ENCODE measurements at places on chromosomes 5 and 9. TPM values are rescaled to one million over a fixed set of nuclear protein-coding genes. Genes with fewer than 3 reads are reported as not detected.

DNA sequence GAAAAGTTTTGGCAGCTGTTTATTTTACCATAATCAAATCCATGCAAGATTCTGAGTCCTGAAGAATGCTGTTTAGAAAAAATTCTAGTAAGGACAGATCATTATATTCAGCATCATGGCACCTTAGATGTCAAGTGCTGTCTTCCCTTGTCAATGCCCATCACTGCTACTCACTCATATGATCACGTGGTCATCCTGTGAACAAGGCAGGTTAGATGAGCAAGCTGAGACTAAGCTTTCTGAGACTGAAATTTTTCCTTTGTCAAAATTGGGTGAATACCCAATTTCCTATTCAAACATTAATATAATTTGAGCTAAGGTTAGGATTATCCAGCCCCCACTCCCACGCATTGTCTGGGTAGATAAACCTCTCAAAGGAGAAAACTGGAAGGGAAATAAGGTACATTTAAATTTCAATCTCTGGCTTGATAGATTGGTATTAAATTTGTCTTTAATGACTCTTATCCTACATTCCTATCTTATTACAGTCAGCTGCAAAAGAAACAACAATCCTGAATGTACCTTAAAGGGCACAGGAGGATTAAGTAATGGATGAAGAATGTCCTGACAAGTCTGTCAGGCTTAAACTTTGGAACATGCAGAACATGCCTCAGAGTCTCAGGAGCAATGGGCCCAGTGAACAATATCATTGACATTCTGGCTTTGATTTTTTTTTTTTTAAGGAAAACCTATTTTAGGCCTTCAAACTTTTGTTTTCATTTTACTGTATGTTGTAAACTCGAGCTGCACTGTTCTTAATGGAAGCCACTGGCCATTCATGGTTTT is 148.7 kb upstream of the RANBP3L start:
- no peak for DNase-seq

- no peak for DNase-seq
These were observed 608.4 kb downstream of the TLE1 start for GRCh38 chr9:81080900-81081299.

DNA sequence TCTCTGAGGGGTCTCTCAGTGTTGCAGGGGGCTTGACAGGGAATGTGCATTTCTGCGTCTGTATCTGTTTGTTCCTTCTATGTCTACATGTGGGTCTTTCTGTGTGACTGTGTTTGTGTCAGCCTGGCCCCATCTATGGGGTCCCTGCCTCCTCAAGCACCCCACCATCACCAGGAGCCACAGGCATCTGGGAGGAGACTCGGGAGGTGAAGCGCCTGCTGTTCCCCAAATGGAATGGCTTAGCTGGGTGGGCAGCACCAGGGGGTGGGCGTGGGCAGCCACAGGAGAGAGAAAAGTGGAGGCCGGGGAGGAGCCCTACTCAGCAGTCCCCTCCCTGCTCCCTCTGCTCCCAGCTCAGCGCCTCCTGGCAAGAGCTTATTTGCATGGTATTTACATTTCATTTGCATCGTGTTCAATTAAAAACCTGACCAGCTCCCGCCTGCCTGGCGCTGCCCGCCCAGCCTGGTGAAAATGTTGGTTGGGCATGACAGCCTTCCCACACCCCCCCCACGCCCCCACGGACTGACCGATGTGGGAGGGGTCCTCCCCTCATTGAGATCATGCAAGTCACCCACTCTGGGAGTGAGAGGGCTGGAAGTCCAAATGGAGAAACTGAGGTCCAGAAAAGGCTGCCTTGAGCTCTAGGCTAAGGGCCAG is 50.5 kb downstream of the CXXC5 start:
- DNase-seq: no peak

DNA sequence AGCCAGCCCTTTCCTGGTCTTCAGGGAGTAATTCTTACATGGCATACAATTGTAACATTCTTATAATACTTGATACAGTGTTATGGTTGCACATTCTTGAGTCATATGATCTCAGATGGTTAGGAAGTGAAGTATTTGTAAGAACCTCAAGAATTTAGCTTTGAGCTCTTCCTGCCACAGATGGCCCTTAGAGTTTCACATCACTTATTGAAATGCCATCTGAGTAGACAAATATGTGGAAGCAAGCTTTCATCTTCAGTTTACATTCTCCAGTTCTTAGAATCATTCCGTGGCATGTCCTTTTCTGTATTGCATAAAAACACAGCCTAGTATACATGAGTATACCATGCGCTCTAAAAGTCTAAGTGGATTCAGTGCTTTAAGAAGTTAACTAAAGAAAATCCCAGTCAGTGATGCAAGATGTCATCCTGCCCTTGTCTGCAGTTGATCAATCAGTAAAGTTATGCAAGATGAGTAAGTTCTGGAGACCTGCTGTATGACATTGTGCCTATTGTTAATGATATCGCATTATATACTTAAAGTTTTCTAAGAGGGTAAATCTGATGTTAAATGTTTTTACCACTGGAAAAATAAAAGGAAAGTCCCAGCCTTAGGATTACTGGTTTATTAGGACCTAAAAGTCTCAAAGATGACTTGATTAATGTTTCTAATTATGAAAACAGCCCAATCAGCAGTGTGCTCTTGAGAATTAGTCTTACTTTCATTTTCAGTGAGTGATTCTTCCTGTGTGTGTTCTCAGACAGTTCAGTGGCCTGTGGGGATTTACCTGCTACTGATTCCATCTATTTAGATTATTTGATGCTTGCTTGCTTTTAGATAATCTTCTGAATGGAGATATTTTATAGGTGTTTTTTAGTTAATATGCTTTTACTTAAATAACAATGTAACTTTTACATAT is 29.4 kb downstream of the RHOBTB3 start:
- DNase-seq: no peak

DNA sequence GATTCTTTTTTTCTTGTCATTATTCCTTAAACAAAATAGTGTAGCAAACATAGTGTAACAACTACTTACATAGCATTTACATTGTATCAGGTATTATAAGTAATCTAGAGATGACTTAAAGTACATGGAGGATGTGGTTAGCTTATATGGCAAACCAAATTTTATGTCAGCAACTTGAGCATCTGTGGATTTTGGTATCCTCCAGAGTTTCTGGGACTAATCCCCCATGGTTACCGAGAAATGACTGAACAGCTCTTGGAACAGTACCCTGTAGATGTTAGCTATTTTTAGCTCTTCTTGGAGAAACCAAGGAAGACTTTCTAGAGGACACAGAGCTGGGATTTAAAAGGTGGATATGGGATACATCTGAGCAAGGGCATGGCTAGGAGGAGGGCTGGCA is 157.6 kb upstream of the KLF4 start:
- no peak for DNase-seq

Gene ABCA1
- 79.7 TPM for total RNA-seq

Gene OR1J4
- total RNA-seq: not detected

DNA sequence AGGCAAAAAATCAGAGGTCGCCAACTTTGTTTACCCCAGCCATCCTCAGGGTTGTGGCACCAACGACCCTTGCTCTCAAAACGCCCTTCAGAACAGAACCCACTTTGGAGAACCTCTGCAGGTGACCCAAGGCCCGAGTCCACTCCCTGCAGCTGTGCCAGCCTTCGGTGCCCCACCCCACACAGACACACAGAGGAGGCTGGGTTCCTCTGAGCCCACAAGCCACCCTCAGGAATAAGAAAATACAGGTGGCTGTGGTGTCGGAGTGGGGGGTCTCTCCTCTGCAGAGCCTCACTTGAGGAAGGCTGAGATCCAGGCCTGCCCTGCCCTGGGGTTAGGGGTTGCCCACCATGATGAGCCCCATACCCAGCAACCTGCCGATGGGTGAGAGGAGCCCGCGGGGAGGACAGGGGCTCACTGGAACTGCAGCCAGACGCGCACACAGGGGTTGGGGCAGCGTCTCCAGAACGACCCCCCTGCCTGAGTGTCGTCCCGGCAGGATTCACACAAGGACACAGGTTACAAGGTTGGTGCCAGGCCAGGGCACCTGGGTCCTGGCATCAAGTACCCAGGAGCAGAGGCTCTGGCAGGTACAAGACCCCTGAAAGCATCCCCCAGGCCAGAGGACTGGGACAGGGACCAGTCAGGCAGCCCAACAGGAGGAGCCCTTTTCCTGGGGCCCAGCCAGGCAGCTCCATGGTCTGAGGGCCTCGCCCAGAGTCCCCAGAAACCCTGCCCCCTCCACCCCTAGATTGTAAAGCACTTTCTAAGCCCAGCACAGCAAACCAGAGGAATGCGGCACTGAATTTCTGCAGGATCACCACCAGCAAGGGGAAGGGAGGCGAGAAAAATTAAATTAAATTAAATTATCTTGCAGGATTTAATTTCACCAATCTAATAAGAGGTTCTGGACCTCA is 40.0 kb downstream of the NACC2 start:
- no peak for DNase-seq

DNA sequence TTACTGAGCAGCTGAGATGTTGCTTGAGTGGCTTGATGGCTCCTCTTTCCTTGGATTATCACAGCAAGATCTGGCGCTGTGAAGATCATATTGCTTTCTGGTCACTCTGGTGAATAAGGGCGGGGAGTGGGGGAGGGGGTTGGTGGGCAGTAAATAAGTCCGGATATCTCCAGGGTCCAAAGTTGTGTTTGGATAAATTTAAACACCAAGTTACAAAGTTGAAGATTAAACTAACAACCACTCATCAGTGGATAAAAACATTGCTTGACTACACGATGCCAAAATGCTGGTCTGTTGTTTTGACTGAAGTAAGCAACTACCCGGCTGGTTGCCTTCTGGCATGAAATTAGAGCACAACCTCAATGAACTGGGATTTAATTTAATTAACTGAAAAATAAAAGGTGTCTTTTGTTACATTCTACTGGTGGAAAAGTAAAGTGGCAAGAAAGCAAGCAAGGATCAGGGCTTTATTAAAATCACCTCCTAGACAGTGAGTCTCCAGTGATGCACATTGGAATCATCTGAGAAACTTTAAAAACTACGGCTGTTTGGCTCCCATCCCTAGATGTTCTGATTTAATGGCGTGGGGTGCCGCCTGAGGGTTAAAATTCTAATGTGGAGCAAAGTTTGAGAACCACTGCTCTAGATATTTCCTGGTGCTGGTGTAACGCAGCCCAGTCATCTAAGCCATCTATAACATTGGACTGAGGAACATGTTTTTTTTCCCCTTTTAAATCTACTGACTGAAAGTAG is 86.7 kb upstream of the AGXT2 start:
- DNase-seq: no peak

DNA sequence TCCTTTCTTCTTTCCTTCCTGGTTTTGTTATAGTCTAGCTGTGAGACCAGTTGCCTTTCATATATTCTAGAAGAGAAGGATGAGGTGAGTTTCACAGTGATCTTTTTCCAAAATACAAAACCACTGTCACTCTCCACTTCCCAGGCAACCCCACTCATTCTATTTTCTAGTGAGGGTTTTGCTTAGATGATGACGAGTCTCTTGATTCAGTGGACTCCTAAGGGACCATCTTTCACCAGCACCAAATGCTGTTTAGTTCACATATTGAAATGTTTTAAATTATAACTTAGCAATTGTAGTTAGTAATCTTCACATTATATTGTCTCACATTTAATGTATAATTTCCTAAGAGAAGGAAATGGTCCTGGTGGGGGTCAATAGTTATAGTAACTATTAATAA is 25.2 kb downstream of the PIK3R1 start:
- no peak for DNase-seq

DNA sequence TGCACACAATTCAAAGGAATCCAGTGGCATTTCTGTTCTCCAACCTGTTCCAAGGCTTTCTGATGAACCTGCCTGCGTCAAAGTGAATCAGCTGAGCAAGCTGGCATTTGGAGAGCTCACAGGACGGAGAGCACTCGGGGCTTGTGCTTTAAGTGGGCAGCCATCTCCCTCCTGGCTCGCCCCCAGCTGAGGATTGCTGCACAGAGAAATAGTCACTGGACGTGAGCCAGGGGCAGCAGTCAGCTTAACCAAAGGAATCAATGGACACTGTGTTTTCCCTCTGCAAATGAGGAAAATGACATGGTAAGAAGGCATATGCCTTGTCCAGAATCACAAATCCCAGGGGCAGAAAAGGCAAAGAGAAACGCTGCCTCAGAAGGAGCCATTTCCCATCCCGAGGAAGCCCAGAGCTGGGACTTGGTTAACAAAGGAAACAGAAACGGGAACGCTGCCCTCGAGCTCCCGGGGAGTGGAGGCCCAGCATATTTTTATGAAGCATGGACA is 299.4 kb downstream of the ZSWIM6 start:
- no peak for DNase-seq

Gene TUBB4B
- 172 TPM for total RNA-seq

GRCh38 chr9:76441551-76442322 is 17.2 kb upstream of the GCNT1 start:
- no peak for DNase-seq

- no peak for DNase-seq
These were observed 69.3 kb downstream of the WWC1 start for GRCh38 chr5:168360521-168361285.

- DNase-seq: no peak
These were observed at the start of gene INPP5E for GRCh38 chr9:136439481-136440408. Gene INPP5E, minus strand, starts transcription at chr9:136439845. Its CDS starts 426 bp downstream, at chr9:136439419.

Gene GADD45G
- total RNA-seq: 5.8 TPM

DNA sequence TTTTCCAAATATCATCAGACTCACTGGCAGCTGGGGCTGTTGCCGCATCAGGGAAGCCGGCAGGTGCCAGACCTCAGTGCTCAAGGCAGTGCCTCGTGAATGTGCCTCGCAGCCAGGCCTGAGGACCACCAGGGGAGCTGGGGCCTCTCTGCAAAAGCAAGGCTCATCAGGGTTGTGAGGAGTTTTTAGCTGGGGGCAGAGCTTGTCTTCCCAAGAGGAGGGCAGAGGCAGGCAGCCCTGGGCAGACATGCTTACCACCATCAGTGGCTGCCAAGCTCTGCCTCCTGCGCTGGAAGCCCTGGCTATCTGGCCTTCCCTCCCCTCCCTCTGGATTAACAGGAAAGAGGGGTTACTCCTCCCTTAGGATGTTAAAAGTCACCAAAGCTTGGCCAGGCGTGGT is 8.8 kb upstream of the TBC1D9B start:
- DNase-seq: no peak

- DNase-seq: no peak
These were observed 82.1 kb upstream of the TNFSF8 start for GRCh38 chr9:115012486-115012885.

DNA sequence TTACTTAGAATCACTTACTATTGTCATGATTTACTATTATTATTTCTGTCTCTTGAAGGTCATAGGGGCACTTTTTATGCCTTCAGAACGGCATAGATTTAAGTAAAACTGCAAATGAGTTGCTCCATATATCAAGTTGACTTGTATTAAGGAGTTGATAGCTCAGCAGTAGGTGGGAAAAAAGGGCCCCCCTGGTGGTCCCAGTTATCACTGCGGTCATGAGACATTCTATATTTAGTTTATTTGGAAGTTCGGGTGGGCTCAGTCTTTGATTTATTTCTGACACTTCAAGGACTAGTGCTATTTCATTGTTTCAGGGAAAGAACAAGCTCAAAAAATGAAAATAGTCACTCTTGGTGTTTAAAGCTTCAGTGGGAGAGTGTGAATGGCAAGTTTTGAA is 159.3 kb downstream of the SLC24A2 start:
- DNase-seq: no peak

Gene PDE8B
- total RNA-seq: 59.8 TPM

GRCh38 chr5:654071-654778 is 38.9 kb downstream of the TPPP start:
- DNase-seq: no peak

Gene ANXA2R
- 3.2 TPM for total RNA-seq

Data from thoracic aorta (tissue), 2 donors.